NCI-H2081 (cell line): ENCODE measurements at places on chromosomes 1 and 21.

GRCh38 chr1:104745875-104746274 lies 996.2 kb downstream of the AMY1C start:
- DNase-seq = no peak

- DNase-seq = no peak
Measured at GRCh38 chr1:225254676-225255075, 173.2 kb downstream of the LBR start.

DNA sequence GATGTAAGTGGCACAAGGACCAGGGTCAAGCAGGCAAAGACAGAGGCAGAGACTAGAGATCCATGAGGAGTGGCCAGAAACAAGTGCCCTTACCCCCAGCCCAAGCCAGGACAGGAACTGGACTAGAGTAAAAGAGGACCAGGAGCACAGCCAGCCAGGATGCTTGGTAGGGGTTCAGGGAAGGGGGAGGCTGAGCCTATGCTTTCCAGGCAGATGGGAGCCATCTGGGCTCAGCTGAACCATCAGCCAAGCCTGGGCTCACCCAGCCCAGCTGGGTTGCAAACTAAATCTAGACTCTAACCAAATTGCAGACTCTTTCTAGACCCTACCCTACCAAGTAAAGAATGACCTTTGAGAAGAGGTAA lies 15.2 kb downstream of the PDZK1IP1 start:
- no peak for DNase-seq

DNA sequence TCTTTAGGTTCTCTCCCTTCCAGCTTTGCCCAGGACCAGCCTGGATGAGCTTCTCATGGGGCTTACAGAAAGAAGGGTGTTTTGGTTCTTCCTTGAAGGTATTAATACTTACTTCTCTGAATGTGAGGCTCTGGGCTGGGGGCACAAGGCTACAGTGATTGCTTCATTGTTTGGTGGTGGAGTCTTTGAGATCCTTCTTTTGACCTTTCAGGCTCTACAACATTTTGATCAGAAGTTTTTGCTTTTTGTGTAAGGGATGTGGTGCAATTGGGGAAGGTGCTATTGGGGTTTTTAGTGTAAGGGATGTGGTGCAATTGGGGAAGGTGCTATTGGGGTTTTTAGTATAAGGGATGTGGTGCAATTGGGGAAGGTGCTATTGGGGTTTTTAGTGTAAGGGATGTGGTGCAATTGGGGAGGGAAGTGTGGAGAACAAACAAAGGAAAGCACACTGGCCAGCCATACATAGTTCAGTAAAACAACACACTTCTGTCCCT lies 103.6 kb upstream of the IVNS1ABP start:
- no peak for DNase-seq

- no peak for DNase-seq
Measured at GRCh38 chr1:175191659-175192058, 917 bp downstream of the KIAA0040 start.

DNA sequence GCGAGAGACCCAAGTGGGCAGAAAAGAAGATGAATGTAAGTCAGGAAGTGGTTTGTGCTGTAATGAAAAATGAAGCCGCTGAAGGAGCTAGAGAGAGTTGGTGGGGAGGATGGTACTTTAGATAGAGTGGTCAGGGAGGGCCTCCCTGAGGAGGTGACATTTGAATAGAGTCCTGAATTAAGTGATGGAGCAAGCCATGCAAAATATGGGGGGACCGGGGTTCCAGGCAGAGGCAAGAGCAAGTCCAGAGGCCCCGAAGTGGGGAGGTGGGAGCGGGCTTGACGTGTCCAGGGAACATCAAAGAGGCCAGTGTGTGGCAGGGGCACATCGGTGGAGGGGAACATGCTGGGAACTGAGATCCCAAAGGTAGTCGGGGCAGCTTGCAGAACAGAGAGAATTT lies 43.1 kb downstream of the OPRD1 start:
- DNase-seq = no peak

DNA sequence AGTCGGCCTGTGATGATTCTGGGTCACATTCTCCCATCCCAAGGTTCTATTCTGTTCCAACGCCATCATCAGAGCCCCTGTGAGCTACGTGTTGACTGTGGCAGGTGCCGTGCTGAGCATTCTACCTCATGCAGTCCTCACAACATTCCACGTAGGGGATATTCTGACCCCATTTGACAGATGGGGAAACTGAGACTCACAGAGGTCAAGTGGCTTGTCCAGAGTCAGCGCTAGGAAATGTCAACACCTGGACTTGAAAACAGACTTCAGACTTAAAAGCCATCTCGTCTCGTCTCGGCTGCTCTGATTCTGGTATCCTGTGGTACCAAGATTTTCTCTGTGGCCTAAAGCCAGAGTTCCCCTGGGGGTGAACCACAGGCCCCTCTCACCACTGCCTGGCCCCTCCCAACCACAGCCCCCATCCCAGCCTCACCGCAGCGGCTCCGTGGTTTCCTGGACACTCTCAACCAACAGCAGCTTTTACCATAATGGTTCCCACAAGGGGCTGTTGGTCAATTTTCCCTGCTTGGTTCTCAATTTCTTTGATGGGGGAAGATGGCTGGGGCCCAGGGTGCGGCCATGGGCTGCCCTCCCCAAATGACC lies 39.6 kb downstream of the SDC3 start:
- DNase-seq = no peak

DNA sequence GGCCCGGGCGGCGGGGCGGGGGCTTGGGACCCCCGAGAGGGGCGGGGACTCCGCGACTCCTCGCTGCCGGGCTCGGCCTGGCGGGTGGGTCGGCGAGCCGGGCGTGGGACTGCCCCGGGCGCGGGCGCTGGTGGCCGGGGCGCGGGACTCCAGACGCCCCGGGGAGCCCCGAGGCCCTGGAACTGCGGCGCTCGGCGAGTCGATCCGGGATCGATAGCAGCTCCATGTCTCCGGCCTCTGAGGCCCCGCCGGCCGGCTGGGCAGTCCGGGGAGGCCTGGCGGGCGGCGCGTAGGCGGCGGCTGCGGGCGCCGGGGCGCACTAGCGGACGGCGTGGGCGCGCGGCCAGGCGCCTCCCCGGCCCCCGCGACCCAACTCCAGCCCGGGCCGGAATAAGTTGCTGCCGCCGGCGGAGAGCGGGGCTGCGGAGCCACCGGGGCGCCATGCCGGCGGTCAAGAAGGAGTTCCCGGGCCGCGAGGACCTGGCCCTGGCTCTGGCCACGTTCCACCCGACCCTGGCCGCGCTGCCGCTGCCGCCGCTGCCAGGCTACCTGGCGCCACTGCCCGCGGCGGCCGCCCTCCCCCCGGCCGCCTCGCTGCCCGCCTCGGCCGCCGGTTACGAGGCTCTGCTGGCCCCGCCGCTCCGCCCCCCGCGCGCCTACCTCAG lies 400 bp downstream of the SAMD11 start:
- no peak for DNase-seq

- no peak for DNase-seq
Measured at GRCh38 chr1:7922301-7922700, 18.3 kb downstream of the TNFRSF9 start.

DNA sequence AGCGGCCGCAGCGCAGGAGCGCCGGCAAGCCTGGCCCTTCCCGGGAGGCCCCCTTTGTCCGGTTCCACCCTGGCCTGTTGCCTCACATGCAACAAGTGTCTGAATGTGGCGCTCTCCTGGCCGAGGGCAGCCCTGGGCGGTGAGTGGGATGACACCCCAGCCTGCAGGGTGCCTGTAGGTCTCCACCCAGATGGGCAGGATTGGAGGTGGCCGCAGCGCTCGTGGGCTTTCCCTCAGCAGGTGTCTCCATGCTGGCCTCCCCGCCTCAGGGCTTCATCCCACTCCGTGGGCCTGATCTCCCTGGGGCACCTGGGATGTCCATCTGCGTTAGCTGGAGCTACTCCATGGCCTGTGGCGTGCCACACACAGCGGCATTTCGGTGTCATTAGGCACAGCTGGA lies 1.5 kb downstream of the MIB2 start:
- DNase-seq = no peak

GRCh38 chr21:19731251-19731650 lies 1267.0 kb upstream of the NCAM2 start:
- no peak for DNase-seq
